ENCODE measurements at places on chromosomes 5 and 9.
A peak's percentile ranks its signal among the peaks of the same experiment; 100 is the strongest.

DNA sequence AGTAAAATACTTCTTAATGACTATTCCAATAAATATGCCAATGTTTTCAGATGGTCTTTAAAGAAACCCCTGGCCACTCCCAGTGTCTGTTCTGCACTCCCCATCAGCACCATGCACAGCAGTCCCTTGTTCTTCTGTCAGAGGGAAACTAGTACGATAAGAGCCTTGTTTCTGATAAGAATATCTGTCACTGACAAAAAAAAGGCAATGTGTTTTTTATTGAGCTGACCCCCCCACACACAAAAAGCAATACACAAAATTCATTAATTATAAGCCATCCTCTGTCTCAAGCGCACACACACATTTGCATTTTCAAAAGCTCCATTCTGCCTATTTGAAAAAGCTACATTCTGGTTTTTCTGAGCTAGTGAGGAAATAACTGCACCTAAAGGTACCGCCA, 119.1 kb downstream of the ENC1 start:
- no peak for DNase-seq

GRCh38 chr5:164234321-164234720, 728.9 kb downstream of the MAT2B start:
- no peak for DNase-seq

GRCh38 chr5:60672693-60673264, 27.2 kb downstream of the DEPDC1B start:
- no peak for DNase-seq

- DNase-seq = no peak
Measured at GRCh38 chr5:68395926-68396511, 180.5 kb downstream of the PIK3R1 start.

GRCh38 chr9:114805670-114806525, at the start of gene TNFSF15:
TSS of gene TNFSF15 (minus strand) at chr9:114806039. CDS start at chr9:114806012, 27 bp downstream.
- DNase-seq = peak; percentile 2

GRCh38 chr9:127705577-127706379, 1.0 kb upstream of the CFAP157 start:
- DNase-seq = no peak

- no peak for DNase-seq
Measured at GRCh38 chr5:14200312-14200990, 57.3 kb downstream of the TRIO start.

- DNase-seq = no peak
Measured at GRCh38 chr9:129617167-129617566, 3.7 kb downstream of the C9orf50 start.

- no peak for DNase-seq
Measured at GRCh38 chr5:159905496-159905895, 10.8 kb upstream of the ADRA1B start.

DNA sequence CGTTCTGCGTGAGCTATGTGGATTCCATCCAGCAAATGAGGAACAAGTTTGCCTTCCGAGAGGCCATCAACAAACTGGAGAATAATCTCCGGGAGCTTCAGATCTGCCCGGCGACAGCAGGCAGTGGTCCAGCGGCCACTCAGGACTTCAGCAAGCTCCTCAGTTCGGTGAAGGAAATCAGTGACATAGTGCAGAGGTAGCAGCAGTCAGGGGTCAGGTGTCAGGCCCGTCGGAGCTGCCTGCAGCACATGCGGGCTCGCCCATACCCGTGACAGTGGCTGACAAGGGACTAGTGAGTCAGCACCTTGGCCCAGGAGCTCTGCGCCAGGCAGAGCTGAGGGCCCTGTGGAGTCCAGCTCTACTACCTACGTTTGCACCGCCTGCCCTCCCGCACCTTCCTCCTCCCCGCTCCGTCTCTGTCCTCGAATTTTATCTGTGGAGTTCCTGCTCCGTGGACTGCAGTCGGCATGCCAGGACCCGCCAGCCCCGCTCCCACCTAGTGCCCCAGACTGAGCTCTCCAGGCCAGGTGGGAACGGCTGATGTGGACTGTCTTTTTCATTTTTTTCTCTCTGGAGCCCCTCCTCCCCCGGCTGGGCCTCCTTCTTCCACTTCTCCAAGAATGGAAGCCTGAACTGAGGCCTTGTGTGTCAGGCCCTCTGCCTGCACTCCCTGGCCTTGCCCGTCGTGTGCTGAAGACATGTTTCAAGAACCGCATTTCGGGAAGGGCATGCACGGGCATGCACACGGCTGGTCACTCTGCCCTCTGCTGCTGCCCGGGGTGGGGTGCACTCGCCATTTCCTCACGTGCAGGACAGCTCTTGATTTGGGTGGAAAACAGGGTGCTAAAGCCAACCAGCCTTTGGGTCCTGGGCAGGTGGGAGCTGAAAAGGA, 10.9 kb downstream of the QRFP start:
- no peak for DNase-seq

GRCh38 chr9:27426511-27427271, 97.4 kb upstream of the IFNK start:
- no peak for DNase-seq

- DNase-seq = no peak
Measured at GRCh38 chr9:85536076-85536475, 205.7 kb downstream of the AGTPBP1 start.

DNA sequence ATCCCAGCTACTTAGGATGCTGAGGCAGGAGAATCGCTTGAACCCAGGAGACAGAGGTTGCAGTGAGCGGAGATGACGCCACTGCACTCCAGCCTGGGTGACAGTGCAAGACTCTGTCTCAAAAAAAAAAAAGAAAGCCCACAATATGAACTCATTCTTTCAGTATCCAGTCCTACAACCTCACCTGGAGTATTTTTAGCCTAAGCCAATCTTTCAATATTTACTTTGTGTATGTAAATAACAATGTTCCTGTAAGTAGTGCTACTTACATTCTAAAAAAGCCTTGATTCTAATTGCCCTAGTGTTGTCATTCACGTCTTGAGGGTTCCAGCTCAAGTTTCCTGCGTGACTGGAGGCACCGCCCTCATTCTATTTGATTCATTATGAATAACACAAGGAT, 62.0 kb downstream of the BHMT start:
- DNase-seq = no peak

- peak; percentile 43 for DNase-seq
Measured at GRCh38 chr9:131394464-131395156, 724 bp downstream of the PRRC2B start.

GRCh38 chr5:32538031-32538547, 47.3 kb upstream of the SUB1 start:
- peak; percentile 65 for DNase-seq

- no peak for DNase-seq
Measured at GRCh38 chr9:1231998-1232919, 182.1 kb downstream of the DMRT2 start.

GRCh38 chr9:22363421-22363887, 83.2 kb upstream of the DMRTA1 start:
- DNase-seq = no peak

GRCh38 chr5:65858316-65858715, 68.1 kb upstream of the ERBIN start:
- DNase-seq = no peak

DNA sequence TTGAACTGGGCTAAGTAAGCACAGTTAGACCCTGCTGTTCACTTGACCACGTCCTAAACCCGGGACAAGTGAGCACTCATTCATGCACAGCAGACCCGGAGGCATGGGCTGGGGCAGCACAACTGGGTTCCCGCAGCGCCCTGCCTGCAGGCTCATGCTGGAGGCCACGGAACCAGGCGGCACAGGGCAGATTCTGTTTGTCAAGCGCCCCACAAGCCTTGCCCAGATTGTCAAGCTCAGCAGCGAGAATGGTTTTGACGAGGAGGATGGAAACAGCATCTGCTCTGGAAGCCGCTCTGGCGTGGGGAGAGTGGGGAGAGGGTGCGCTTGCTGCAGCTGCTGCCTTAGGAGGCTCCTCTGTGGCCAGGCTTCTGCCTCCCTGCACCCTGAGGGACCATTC, 32.7 kb downstream of the PRRT1B start:
- no peak for DNase-seq

GRCh38 chr9:126327006-126327713, 531 bp downstream of the MVB12B start:
- no peak for DNase-seq

DNA sequence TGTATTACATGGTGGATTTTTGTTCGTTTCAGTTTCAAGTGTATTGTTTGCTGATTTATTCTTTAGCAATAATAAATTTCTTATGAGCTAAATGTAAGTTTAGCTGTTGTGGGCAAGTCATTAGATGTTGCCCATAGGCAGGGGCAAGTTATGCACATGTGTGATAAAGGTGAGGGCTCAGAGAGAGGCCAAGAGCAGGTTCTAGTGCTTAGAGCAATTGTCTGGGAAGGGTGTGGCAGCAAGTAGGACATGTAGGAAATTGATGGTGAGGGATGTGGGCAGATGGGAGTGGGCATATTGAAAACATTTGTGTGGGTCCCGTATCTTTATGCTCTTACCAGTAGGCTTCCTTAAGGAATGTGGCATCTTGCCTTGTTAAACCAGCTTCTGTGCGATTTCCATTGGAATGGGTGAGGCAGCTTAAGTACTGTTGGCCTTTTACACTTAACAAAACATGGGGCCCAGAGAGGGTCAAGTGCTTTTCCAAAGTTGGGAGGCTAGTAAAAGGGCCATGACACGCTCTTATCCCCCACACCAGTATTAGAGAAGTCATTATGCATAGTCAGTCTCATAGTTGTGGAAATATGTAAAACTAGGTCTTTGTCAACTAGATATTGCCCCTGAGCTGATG, 60.6 kb downstream of the KDM4C start:
- DNase-seq = no peak

DNA sequence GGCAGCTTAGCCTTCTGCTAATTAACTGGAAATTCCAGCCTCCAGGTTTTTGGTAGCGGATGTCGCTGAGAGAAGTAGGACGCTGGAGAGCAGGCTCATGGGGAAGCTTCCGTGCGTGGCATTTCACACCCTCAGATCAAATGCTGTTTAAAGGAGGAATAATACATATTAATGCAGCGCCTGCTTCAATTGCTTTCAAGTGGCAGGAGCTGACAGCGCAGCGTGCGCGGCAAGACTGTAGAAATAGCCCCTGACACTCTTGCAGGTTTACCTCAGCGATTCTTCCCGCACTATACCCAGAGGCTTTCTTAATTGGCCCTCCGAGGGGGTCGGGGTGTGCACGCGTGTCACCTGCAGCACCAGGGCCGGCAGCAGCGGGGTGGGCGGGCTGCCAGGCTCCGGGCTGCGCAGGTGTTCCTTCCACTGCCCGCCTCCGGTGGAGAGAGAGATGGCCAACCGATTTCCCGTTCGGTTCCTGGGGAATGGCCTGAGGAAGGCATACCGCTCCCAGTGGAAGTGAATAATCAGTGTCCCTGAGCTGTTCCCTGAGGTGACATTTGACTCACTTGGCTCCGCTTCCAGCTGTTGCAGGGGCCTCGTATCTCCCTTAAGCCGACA, 427.9 kb downstream of the KCTD16 start:
- no peak for DNase-seq

GRCh38 chr9:124264823-124265233, 7.1 kb downstream of the NEK6 start:
- DNase-seq = no peak

- no peak for DNase-seq
Measured at GRCh38 chr9:26077860-26078259, 399.6 kb upstream of the TUSC1 start.

- DNase-seq = no peak
Measured at GRCh38 chr5:97049175-97049574, 93.2 kb downstream of the LIX1 start.

GRCh38 chr9:93380410-93381060, 71.0 kb upstream of the FAM120A start:
- DNase-seq = no peak

DNA sequence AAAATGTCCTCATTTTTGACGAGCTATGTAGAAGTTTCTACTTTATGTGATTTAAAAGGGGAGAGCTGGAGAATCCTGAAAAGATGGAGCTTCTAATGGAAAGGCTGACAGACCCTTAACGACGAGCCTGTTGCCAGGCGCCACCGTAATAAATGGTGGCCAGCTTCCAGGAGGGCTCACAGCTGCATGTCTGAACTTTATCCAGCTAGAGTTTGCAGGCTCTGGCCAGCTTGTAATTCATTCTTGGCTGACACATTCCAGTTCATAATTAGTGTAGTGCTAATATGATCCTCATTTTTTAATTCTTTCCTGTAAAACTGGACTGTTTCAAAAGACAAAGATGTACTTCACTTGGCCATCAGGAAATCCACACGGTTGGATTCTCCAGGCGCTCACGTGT, 246.7 kb downstream of the GAS1 start:
- no peak for DNase-seq

- DNase-seq = no peak
Measured at GRCh38 chr5:177316005-177316404, 4.3 kb upstream of the MXD3 start.

DNA sequence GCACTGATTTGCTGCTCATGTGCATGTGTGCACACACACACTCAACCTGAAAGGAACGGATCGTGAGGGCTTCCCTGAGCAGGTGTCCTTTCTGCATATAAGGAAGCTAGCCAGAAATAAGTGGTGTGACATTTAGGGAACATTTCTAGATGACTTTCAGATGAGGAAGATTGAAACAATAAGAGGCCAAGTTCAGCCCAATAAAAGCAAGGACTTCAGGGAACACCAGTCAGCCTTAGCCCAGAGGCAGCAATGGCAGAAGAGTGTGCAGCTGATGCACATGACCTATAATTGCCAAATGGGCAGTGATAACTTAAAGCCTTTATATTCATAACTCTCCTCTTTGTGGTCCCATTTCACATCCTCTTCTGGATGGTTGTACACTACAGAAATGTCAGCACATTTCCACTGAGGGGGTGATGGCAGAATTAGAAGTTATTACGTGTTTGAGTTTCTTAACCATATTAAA, 255.5 kb downstream of the TRIM32 start:
- no peak for DNase-seq

GRCh38 chr5:76372323-76373054, 30.6 kb upstream of the IQGAP2 start:
- no peak for DNase-seq

- no peak for DNase-seq
Measured at GRCh38 chr5:38670878-38671277, 114.4 kb upstream of the LIFR start.

GRCh38 chr9:129489838-129490582, 130.9 kb downstream of the C9orf50 start:
- DNase-seq = peak; percentile 48

Measured in stimulated activated naive CD4-positive, alpha-beta T cell treated with Interleukin-2 at 50 U/mL for 16 hours (primary cell).